ENCODE measurements at places on chromosomes 6 and 20. TPM values are rescaled to one million over a fixed set of nuclear protein-coding genes. Genes with fewer than 3 reads are reported as not detected.

Gene PRRT1
- 0.41 TPM for total RNA-seq

Gene MEI4
- total RNA-seq, result 0.82 TPM

Gene SCGN
- 30.2 TPM for total RNA-seq

Gene SCAND1
- 33.8 TPM for total RNA-seq

Gene PRRC2A
- 30.6 TPM for total RNA-seq

Gene CCN6
- total RNA-seq, result not detected

Gene GMNN
- 7.7 TPM for total RNA-seq

Gene SLC4A11
- total RNA-seq, result under 0.01 TPM

Gene SLC17A4
- total RNA-seq, result under 0.01 TPM

Gene LY6G6D
- not detected for total RNA-seq

Gene BPIFA1
- not detected for total RNA-seq

Gene SRPK1
- 128 TPM for total RNA-seq

Gene SYTL3
- 2.0 TPM for total RNA-seq

Gene FOXC1
- total RNA-seq, result 4.1 TPM

Data from frontal cortex (tissue), 4 donors.